Bladder microvascular endothelial cell (primary cell): ENCODE measurements at places on chromosomes 11 and 22. TPM values are rescaled to one million over a fixed set of nuclear protein-coding genes. Genes with fewer than 3 reads are reported as not detected.

The APOC3 gene
- total RNA-seq, result not detected in 2 replicates

The DGCR8 gene
- total RNA-seq, result 23.8 and 51.7 TPM in 2 replicates

The FOLR1 gene
- not detected in 2 replicates for total RNA-seq

The C11orf16 gene
- not detected in 2 replicates for total RNA-seq

The CCDC89 gene
- 0.13 and 0.32 TPM in 2 replicates for total RNA-seq

The MUC15 gene
- not detected in 2 replicates for total RNA-seq

The CRACR2B gene
- total RNA-seq, result 11.1 and 12.3 TPM in 2 replicates

The TTC28 gene
- total RNA-seq, result 9.7 and 22.2 TPM in 2 replicates

The LINC01488 gene
- under 0.01 TPM in 1 of 2 replicates, not detected in the other for total RNA-seq
